CD4-positive, alpha-beta T cell treated with Interleukin-12 subunit alpha and Interleukin-12 subunit beta, for 1 hour (primary cell): ENCODE measurements at places on chromosomes 1 and 21.

DNA sequence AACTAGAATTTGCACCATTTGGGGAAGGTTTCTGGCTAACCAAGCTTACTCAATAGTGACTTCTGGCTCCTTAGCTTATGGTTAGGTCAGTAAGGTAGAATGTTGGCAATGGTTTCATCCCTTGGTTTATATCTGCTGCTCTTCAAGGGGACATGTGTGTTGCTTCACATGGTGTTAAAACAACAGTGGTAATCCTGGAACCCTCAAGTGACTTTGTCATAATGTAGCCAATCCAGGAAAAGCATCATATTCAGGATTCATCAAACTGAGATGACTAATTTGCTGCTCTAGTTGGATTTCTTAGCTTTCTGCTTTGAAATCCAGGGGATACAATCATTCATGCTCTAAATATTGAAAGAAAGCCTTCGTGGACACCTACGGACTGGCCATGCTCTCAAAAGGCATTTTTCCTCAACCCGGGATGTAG is 108.7 kb downstream of the RGL1 start:
- DNase-seq, result no peak

- no peak for DNase-seq
Measured at GRCh38 chr1:178487070-178487615, 9.6 kb downstream of the CLEC20A start.

- DNase-seq, result no peak
Measured at GRCh38 chr1:94514095-94514727, 27.3 kb downstream of the F3 start.

- no peak for DNase-seq
Measured at GRCh38 chr1:201570886-201571624, 32.1 kb downstream of the NAV1 start.
